ENCODE measurements at places on chromosomes 6 and 20. TPM values are rescaled to one million over a fixed set of nuclear protein-coding genes. Genes with fewer than 3 reads are reported as not detected.
A peak's percentile ranks its signal among the peaks of the same experiment; 100 is the strongest.

Gene CDH26
- total RNA-seq: 0.22 TPM

- DNase-seq: no peak
These were observed 31.8 kb downstream of the SLC24A3 start for GRCh38 chr20:19244291-19244690.

GRCh38 chr20:49916146-49917002, 1.0 kb upstream of the SPATA2 start:
- DNase-seq: peak; percentile 76

DNA sequence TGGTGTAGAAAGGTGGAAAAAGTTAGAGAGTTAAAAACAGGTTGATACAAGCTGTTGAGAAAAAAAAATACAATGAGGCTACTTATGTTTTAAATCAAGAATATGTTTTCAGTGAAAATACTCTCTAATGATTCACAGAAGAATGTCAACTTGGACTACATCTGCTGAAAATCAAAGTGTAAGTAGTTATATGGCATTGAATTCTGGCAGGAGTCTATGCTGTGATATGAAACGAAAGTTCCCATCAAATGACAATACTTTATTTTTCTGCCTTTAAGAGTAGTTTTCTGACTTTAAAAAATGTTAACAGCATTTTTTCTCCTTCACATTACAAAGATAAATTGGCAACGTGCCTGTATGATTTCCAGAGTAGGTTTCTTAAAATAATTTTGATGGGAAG, 158.3 kb downstream of the EYA4 start:
- DNase-seq: no peak

Gene PDE10A
- 0.13 TPM for total RNA-seq

DNA sequence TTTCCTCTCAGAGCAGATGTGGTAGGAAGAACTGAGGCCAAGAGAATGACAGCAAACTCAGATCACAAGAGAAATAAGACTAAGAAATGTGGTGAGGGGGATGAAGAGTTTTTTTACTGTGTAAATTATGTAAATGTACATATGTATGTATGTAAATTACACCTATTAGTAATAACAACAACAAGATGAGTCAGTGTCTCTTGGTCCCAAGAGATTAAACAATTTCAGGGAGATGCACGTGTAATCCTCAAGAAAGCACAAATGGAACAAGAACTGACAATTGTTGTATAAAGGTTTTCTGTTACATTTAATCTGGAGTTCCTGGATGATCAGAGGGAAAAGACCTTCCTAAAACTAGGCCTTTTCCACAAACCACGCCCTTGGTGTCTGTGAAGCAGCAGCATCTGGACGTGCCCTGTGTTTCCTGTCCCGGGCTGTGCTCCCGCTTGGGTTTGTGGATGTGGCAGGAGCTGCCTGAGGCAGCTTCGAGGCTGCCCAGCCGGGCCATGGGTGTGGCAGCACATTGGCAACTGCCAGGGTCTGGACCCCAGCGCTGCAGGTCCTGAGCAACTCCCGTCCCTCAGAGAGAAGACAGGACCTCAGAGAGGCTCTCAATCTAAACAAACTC, 994 bp downstream of the CLDN20 start:
- DNase-seq: no peak

- no peak for DNase-seq
These were observed 80.0 kb upstream of the ATXN1 start for GRCh38 chr6:16841241-16841640.

Gene RBM24
- total RNA-seq: not detected

Gene SOX4
- total RNA-seq: 0.29 TPM

Gene SNAI1
- 13.4 TPM for total RNA-seq

DNA sequence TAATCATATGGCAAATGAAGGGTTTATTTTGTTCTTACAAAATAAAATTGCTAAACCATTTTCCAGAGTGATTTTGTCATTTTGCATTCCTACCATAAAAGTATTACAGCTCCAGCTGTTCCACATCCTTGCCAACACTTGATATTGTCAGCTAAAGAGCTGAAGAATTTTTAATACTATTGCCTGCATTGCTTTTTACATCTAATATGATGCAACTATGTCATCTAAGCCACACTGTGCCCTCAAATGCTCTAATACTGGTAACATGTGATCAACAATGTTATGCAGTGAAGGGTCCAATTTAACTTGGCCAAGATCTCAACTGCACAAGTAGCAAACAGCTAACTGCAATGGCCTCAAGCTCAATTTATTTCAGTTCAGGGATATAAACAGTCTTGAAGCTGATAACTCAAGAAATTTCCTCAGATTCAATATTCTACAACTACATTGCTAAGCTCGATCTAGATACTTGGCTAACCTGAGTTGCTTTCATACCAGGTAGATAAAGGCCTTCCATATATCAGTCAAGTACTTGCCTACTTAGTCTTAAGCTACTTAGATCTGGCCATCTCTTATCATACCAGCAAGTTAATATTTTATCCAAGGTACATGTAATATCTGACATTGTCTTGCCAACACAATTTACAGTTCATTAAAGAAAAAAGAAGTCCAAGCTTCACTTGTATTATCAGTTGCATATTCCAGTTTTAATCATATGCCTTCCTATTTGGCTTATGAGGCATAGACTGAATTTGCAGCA, 17.0 kb downstream of the AKIRIN2 start:
- no peak for DNase-seq

Gene PHF10
- total RNA-seq: 55.5 TPM

GRCh38 chr6:45174045-45174444, 154.1 kb upstream of the RUNX2 start:
- no peak for DNase-seq

Gene RBPJL
- not detected for total RNA-seq

GRCh38 chr6:97440590-97441176, 157.7 kb upstream of the MMS22L start:
- peak; percentile 12 for DNase-seq

Gene POU5F1
- total RNA-seq: 2.3 TPM

DNA sequence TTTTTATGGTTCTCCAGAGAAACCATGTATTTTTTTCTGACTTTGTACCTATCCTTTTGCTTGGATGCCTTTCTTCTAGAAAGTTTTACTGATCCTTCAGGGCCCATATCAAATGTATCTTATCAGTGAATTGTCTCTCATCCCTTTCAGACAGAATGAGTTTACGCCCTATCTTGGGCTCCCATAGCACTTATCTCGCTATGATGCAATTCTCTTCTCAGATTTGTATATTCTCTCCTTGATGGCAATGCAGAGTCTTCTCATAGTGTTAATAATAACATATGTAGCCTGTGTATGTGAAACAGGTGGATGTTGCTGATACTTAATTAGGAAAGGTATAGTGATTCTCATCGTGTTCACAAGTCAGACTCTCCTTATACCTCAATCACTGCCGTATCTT, 336.2 kb downstream of the UTRN start:
- no peak for DNase-seq

GRCh38 chr6:21522797-21523456, 70.6 kb upstream of the SOX4 start:
- no peak for DNase-seq

DNA sequence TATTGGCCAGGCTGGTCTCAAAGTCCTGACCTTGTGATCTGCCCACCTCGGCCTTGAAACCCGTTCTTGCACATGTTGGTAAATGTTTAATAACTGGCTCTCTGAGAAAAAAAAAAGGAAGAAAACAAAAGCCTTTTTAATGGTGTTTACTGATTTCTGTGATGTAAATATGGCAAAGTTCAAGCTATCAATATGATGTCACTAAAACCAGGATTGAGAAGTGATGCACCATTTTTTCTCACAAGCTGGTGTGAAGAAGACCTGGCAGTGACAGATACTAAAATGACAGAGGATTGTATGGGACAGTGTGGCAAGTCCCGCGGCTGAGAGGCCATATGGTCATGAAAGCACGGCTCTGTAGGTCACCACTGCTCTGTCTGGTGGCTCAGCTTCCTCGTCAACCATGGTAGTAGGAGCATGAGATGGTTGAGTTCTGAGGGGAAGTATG, 196.3 kb upstream of the SUPT3H start:
- DNase-seq: no peak

Gene HUS1B
- total RNA-seq: 1.0 TPM

- no peak for DNase-seq
These were observed 1513.4 kb upstream of the DEFB115 start for GRCh38 chr20:29744071-29744470.

Gene SOBP
- total RNA-seq: 0.16 TPM

DNA sequence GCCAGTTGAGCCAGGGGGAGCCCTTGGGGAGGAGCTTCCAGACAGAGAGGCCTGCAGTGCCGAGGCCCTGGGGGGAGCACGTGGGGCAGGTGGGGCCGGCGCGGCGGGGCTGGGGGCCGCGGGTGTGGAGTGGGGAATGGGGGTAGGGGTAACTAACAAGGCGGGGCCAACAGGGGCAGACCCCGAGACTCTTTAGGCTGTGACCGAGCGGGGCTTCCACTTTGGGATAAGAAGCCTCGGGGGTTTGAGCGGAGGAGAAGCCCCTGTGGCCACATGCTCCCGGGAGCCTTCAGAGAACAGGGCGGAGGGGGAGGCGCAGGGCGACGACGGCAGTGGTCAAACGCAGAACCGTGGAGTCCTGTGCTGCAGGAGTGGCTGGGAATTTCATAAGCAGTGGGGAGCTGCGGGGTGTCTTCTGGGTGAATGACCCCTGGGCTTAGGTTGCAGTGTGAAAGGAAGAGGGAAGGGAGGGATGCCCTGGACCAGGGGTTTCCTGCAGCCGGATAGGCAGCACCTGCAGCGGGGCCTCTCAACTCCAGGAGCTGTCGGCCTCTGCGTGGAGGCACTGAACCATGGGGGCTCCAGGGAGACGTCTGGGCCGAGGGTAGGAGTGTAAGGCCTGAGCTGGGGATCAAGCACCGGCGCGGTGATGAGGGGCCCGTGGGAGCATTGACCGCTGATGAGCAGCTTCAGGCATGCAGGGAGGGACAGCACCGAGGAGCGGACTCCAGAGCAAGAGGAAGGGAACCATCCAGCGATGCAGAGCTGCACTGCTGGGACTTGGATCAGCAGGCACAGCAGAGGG, 121.0 kb downstream of the SYNDIG1 start:
- no peak for DNase-seq

Gene SAMD5
- 0.55 TPM for total RNA-seq

GRCh38 chr20:6765469-6766058, 1.9 kb upstream of the BMP2 start:
- DNase-seq: peak; percentile 6

- no peak for DNase-seq
These were observed 102.7 kb downstream of the AGPAT4 start for GRCh38 chr6:161171207-161171606.

DNA sequence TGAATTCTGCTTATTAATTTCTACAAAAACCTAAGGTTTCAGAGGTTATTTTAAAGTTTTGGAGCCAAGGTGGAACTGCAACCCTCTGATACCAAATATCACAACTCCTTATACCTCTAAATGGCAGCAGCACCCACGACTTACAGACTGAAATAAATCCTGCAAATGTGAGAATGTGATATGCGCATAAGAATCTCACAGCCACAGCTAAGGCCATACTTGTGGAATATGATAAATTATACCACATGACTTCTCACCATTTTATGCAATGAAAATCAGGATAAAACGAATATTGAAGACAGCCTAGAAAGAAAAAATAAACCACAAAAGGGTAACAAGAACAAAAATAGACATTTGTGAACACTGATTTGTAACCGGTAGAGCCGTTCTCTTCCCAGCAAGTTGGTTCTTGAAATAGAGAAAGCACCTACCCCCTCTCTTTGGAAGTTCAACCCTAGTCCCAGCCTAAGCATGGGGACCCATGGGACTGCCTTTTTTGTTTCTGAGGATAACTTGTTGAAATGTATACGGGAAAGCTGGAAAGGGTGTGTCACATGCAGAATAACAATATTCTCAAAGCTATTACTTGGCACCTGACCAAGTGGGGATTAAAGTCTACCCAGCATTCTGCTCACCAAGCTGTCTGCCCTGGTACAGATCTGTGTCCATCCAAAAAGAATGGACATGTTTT, 47.1 kb upstream of the MCM9 start:
- no peak for DNase-seq

Gene CST5
- not detected for total RNA-seq

Gene METTL24
- not detected for total RNA-seq

DNA sequence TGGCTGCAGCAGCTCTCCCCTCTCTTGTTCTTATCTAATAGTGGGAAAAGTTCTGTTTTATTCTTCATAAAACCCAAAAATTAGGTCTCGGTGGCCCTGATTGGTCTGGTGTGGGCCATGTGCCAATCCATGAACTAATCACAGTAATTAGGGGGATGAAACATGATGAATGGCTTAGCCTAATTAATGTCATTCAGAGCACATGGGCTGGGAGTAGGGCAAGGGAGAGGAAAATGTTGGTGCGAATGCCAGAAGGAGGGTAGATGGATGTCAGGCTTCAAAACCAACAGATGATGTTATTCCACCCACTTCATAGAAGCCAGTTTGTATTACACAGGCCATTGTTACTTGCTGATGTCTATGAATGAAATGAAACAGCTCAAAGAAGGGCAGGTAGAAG, 46.5 kb downstream of the PLEKHG1 start:
- DNase-seq: no peak

Gene RAMACL
- total RNA-seq: 0.11 TPM

- DNase-seq: no peak
These were observed 217.0 kb downstream of the DLL1 start for GRCh38 chr6:170073846-170074245.

- no peak for DNase-seq
These were observed 425.2 kb downstream of the CD83 start for GRCh38 chr6:14542670-14543366.

Gene NINL
- total RNA-seq: 0.04 TPM

- no peak for DNase-seq
These were observed 208.1 kb upstream of the AGPAT4 start for GRCh38 chr6:161481786-161482516.

- no peak for DNase-seq
These were observed 246.1 kb downstream of the BMP7 start for GRCh38 chr20:57020364-57020763.

Gene GSTA1
- total RNA-seq: 0.42 TPM

Gene OTOR
- total RNA-seq: not detected

GRCh38 chr6:105815661-105816555, 270.2 kb upstream of the PRDM1 start:
- DNase-seq: no peak

Gene PKIB
- total RNA-seq: 21.9 TPM

Gene TBC1D22B
- total RNA-seq: 16.1 TPM

DNA sequence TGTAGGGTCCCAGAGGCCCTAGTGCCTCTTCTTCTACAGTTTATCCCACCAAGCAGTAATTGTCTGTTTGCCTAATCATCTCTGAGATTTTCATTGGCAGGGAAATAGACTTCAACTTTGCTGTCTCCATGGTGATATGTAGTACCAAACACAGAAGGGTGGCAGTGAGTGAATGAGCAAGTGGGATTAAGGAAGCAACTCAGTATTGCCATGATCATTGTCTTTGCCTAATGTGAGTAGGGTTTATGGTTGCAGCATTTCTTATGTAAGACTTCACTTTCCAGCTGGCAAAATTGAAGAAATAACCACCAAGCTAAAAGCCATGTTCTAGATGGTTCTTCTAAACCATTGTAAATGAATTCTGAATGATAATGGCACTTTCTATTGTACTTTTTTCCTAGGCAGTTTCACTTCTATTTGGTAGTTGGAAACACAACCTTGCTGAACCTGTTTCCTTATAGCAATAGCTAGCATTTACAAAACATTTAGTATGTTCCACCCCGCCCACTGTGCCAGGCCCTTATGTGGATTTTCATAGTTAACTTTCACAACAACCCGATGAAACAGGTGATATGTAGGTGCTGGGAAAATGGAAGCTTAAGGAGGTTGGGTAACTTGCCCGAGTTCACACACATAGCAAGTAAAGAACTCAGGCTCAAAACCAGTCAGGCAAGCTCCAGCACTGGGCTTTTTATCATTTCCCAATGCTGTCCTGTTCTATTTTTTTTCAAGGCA, 32.0 kb downstream of the ZC2HC1B start:
- no peak for DNase-seq

Gene HTR1E
- total RNA-seq: not detected

Gene TMC2
- not detected for total RNA-seq

Gene ECT2L
- total RNA-seq: not detected

GRCh38 chr6:127539272-127539671, 20.1 kb upstream of the MTCL3 start:
- peak; percentile 16 for DNase-seq

Data from K562 (cell line).